ENCODE measurements at places on chromosomes 12 and 14.

DNA sequence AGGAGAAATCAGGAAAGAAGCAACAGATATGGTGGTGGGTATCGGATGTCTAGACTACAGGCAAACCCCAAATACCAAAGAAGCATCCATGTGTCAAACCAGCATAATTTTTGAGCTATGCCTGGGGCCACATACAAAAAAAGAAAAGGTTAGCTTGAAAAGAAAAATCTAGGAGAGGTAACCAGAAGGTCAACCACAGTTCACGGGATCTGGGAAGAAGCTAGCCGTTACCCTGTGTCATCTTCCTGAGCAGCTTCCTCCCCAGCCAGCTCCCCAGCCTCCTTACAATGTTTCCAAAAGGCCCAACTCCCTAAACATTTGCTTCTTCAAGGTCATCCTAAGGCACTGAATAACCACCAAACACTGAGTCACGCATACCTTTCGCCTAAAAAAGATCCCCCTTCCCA, 3.1 kb downstream of the SINHCAF start:
- DNase-seq: no peak

- DNase-seq: peak; percentile 94
These were observed 117.2 kb downstream of the PPM1H start for GRCh38 chr12:62817556-62818271.

DNA sequence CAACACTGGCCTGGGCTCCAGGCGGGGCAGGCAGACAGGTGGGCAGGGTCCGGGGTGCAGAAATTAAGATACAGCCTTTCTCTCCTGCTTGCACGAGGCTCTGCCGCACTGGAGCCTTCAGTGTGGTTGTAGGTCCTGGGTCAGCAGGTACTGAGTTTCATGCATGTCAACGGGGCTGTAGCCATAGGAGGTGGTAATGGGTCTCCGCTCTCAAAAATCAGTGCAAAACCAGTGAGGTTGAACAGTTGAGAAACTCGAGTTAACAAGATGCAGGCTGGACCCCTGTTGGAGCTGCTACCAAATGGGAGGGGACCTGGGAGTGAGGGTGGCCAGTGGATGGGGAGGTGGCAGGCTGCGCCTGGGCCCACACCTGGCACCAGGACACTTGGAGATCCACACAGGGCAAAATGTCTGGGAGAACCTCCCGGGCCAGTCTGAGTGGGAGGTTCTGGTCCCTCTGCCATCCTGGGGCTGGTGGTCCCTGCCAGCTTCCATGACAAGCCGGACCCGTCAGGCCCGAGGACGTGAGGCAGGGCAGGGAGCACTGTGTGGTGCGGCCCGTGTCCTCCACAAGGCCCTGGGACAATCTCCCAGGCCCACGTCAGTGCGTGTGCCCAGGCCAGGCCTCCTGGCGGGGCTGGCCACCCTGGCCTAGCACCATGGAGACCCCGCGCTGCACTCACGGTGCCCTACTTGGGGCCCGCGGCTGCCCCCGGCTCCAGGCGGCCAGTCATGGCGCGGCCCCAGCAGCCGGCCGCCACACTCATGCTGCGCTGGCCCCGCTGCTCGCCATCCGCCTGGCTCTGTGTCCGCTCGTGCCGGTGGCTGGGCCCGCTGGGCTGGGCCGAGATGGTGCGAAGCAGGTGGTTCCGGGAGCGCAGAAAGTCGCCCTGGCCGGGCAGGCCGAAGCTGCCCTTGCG, 5.1 kb downstream of the ARL6IP4 start:
- no peak for DNase-seq

GRCh38 chr14:101405171-101405883, 156.0 kb upstream of the DIO3 start:
- DNase-seq: no peak

DNA sequence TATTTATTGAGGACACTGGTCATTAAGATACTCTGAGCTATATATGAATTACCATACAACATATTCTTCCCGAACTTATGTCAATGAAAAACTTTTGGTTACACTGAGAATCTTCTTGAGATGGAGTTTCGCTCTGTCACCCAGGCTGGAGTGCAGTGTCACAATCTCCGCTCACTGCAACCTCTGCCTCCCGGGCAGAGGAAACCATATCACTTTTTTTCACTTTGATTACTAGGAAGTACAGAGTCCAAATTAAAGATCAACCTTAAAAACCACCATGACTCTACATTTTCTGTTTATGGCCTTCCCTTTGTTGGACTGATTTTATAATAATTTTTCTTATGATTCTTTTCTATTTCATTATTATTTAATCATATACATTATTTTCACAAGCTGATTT, 336.5 kb downstream of the FSCB start:
- DNase-seq: no peak

GRCh38 chr14:73502017-73502619, 11.4 kb downstream of the RIOX1 start:
- no peak for DNase-seq

DNA sequence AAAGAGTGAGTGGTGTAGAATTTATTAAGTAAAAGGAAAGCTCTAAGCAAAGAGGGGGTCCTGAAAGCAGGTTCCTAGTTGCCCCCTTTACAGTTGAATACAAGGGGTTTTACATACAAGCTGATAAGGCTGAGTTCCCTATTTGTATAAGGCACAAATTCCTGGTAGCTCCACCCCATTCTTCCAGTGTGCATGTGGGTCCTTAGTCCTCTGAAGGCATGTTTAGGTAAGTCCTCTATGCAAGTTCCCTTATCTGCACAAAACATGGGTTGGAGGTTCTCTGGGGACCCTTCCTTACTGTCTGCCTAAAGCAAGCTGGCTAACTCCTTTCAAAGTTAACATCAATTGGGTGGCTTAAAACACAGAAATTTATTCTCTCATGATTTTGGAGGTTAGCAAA, 2.9 kb upstream of the FAR2 start:
- DNase-seq: no peak

GRCh38 chr14:20781803-20782202, 735 bp downstream of the RNASE6 start:
- DNase-seq: no peak

- no peak for DNase-seq
These were observed 108.9 kb upstream of the FGD4 start for GRCh38 chr12:32290411-32290810.

DNA sequence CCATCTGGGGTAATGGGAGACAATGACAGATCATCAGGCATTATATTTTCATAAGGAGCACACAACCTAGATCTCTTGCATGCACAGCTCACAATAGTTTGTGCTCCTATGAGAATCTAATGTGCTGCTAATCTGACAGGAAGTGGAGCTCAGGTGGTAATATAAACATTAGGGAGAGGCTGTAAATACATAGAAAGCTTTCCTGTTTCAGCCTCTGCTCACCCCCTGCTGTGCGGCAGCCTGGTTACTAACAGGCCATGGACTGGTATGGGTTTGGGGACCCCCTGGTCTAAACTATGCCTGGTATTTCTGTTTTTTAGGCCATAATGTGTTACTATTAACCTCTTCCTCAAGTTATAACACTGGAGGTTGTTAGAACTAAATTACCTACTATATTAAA, 1373.7 kb downstream of the LRFN5 start:
- no peak for DNase-seq

Measured in brain pericyte (primary cell).